C1 segment of cervical spinal cord (tissue), 14 donors: ENCODE measurements at places on chromosomes 5 and 9.

GRCh38 chr5:156834916-156835315, 15.2 kb upstream of the PPP1R2B start:
- no peak for DNase-seq

- no peak for DNase-seq
These were observed 427.9 kb upstream of the CLINT1 start for GRCh38 chr5:158286827-158287226.

GRCh38 chr9:89363921-89364665, 45.8 kb downstream of the SECISBP2 start:
- no peak for DNase-seq

- DNase-seq, result no peak
These were observed 153.9 kb upstream of the IER5L start for GRCh38 chr9:129331772-129332500.
